GM23338 (cell line): ENCODE measurements at places on chromosomes 1 and 21.

- peaks cover under 1% of the 10 kb centered on the region; the same call in 1 of the 2 replicates for H3K36me3 ChIP-seq
- H3K4me1 ChIP-seq = peaks cover 26% of the 10 kb centered on the region
- H3K4me3 ChIP-seq = peak overlapping the region; percentile 55
- no peaks in the 10 kb centered on the region for H3K27me3 ChIP-seq
Observed at GRCh38 chr1:150162862-150163706, 13.4 kb downstream of the PLEKHO1 start.

DNA sequence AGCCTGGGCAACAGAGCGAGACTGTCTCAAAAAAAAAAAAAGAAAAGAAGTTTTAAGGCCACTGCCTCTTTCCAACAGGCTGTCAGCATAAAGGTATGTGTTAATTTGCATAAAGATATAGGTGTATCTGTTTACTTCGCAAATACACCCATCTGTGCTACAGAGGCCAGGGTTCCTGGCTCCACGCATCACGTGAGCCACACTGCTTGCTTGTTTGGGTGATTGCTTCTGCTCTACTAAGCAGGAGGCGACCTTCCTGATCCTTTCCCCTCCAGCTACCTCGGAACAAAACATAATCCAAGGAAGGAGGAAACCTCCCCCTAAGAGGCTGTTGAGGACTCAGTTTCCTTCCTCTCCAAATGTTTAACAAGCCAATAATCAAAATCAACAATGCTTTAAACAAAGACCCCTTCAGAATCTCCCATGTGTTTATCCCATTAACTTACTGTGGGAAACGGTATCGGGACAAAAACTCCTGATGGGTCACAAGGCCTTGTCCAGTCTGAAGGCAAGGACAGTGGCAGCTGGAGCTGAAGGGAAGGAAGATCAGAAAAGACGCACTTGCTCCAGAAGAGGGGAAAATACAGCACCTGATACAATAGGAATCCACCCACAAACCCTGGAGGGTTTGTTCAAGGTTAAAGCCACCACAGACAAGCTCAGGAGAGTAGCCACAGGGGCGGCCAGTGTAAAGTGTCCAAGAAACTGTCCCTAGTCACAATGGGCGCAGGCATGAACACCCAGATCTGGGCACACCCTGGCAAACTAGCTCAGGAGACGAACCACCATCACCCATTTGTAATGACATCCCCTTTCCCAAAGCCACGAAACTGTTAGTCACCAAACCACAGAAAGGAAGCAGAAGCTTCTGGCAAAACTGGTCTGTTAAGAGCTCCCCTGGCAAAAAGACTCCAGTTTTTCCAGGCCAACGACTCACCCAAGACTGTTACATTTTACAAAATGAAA, 17.2 kb downstream of the CTNNBIP1 start:
- H3K27me3 ChIP-seq = no peaks in the 10 kb centered on the region
- DNase-seq = no peak
- H3K4me1 ChIP-seq = peaks cover 13% of the 10 kb centered on the region; the same call in 1 of the 2 replicates

DNA sequence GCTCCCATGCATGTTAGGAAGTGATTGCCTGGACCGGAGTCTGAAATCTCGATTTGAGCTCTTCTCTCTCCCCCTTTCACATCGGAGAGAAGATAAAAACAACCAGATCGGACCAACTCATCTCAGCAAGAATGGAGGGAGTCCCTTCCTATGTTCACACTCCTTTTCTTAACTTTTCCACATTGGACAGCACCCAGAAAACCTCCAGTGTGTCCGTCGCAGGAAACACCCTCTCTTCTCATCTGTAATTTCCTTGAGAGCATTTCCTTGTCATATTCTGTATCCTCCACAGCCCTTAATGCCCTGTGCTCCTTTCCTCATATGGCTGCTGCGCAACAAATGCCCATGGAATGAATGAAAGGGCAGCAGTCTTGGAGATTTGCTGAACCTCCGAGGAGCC, 1.5 kb upstream of the TDRD10 start:
- H3K27me3 ChIP-seq = peaks cover 79% of the 10 kb centered on the region
- no peak for DNase-seq
- H3K4me3 ChIP-seq = no peak overlapping the region
- H3K36me3 ChIP-seq = 0 out of 2 replicates have a peak, but pooled peaks cover 3% of the 10 kb centered on the region
- no peaks in the 10 kb centered on the region for H3K4me1 ChIP-seq

GRCh38 chr1:24743404-24744211, 1.6 kb upstream of the CLIC4 start:
- peak overlapping the region; percentile 95 for H3K27ac ChIP-seq
- H3K27me3 ChIP-seq = no peaks in the 10 kb centered on the region
- DNase-seq = peak; percentile 57
- H3K36me3 ChIP-seq = no peaks in the 10 kb centered on the region
- peak overlapping the region; percentile 2; the same call in 1 of the 2 replicates for H3K4me3 ChIP-seq

DNA sequence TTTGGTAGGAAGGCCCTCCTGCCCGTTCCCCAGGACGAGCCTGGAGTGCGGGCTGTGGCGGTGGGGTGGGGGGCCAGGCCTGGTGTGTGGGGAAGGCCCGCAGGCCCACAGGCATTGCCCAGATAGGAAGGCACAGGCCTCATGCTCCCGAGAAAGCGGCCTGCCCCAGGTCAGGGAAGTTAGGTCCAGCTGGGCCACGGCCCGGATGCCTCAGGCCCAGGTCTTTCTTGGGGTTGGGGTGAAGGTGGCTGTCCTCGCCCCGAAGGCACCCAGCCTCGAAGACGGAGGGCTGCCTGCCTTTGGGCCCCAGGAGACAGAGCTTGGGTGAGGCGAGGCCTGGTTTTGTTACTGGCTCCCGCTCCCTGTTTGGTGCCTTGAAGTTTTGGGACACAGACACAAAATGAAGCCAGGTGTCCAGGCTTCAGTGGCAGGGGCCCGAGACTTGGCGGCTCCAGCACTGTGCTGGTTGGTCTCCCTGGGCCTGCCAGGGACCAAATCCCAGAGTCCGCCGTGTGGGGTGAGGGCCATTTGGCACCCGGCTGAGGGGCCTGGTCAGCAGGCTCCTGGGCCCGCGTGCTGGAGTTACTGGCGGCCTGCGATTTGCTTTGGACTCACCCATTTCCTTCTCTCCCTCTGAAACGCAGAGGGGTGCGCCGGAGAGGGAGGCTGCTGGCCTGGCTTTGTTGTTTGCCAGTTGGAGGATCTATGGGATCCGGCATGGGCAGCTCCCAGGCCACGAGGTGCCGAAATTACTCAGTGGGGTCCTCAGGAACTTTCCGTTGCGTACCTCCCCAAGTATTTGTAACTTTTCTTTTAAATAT, 2.0 kb downstream of the SKI start:
- H3K4me3 ChIP-seq = peak overlapping the region; percentile 85
- peaks cover 39% of the 10 kb centered on the region; the same call in 1 of the 2 replicates for H3K4me1 ChIP-seq
- H3K27ac ChIP-seq = no peak overlapping the region
- H3K36me3 ChIP-seq = no peaks in the 10 kb centered on the region
- H3K27me3 ChIP-seq = no peaks in the 10 kb centered on the region

GRCh38 chr1:38179483-38179882, 132.9 kb upstream of the POU3F1 start:
- no peak overlapping the region for H3K4me3 ChIP-seq
- H3K27ac ChIP-seq = no peak overlapping the region
- H3K4me1 ChIP-seq = peaks cover 11% of the 10 kb centered on the region; the same call in 1 of the 2 replicates
- no peak for DNase-seq

GRCh38 chr1:151539321-151540020, 638 bp upstream of the TUFT1 start:
- H3K27me3 ChIP-seq = 0 out of 2 replicates have a peak, but pooled peaks cover 6% of the 10 kb centered on the region
- H3K36me3 ChIP-seq = peaks cover 34% of the 10 kb centered on the region
- peak overlapping the region; percentile 89 for H3K27ac ChIP-seq
- H3K4me3 ChIP-seq = peak overlapping the region; percentile 83
- peak; percentile 92 for DNase-seq
